ENCODE measurements at places on chromosomes 1 and 21.

- DNase-seq: no peak
These were observed 1.3 kb downstream of the C8B start for GRCh38 chr1:56964349-56965017.

DNA sequence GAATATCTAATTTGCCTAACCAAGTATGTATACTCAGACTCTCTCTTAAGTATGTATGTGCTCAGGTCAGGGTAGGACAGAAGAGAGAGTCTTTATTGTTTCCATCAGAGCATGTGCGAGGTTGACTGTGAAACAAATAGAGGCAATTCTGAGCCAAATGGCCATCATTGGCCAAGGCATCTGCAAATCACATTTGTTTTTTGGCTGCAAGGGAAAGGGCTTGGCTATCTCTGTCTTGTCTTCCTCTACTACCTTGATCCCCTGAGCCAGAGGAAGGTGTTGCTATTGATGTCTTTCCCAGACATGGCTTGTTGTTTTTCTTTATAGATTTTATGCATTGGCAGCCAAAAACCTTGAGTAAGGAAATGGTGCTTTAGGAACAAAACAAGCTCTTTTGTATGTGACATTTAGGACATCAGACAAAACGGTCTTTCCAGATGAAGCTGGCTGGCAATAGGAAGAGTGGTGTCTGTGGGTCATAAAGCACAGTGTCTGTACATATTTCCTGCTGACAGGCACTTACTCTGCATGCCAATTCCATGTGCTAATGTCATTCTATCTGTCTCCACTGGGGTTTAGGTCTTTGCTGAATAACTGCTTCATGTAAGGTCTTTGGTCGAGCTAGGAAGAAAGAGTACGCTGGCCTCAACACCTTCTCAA is 163.3 kb downstream of the BRINP2 start:
- no peak for DNase-seq

- no peak for DNase-seq
These were observed 9.1 kb upstream of the KYAT3 start for GRCh38 chr1:89001510-89001909.

DNA sequence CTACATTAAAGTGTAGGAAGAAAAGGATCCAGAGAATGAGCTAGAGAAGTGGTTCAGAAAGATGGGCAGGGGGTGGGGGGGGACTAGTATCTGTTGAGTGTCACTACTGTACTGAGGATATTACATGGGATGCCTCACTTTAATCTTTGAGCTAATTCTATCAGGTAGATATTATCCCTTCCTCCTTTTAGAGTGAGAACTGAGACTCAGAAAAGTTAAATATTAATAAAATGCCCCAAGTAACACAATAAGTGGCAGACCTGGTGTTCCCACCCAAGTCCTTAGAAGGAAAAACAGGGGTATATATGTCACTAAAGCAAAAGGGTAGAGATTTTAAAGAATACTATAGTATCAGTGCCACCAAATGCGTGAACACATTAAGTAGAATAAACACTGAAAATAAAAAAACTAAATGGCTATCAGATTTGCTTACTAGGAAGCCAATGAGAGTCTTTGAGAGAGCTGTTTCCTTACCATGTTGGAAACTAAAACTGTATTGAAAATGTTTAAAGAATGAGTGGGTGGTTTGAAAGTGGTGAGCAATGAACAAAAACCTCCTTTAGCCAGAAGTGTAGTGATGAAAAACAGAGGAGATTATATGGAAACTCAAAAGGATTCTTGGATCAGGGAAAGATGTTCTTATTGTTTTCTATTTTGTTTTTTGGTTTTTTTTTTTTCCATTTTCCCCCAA is 230.8 kb downstream of the BARHL2 start:
- DNase-seq: no peak

- DNase-seq: no peak
These were observed 208 bp upstream of the MYBPH start for GRCh38 chr1:203175827-203176241.

DNA sequence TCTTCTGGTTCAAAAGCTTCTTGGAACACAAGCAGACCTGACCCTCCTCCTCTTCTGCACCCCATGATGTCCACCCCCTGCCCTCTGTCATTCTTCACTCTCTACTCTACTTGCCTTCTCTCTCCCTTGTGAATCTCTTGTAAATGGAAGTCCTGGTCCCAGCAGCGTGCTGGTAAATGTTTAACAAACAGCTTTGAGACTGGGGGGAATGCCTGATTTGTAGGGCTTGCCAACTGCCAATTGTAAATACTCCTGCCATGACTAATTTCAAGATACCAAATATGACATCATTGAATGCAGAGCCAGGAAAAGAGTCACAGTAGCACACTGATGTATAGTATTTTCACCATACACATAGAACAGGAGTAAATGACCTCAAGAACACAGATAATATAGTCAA is 40.9 kb upstream of the LRRN2 start:
- no peak for DNase-seq

DNA sequence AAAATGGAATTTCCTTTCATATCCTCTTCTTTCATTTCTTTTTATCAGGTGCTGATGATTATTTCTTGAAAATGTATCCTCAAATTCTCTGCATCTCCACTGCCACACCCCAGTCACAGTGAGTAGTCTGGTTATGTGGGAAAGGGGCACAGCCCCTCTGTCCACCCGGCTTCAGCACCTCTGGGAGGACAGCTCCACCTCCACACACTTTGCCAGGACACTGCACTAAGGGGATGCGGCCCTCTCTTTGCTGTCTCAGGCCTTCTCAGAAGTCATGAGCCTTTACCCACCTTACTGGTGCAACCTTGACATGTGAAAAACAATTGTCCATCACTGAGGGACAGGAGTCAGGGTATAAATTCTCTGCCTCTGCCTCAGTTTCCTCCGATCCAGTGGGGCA is 433.1 kb downstream of the PCP4 start:
- DNase-seq: no peak

DNA sequence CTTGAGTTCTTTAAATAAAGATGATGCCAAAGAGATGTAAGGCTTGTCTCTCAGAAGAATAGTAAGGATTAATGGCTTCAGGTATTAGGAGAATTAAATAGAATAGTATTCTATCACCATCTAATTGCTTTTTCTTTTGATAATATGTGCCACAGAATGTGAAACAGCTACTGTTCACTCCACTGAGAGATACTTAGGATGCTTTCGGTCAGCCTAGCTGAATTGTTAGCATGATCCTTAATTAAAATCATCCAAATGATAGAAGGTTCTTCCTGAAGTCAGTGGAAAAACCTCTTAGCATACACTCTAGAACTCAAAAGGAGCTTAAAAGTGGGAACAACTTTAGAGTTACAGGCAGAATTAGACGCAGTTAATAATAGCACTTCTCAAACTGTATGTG is 97.0 kb downstream of the RASAL2 start:
- DNase-seq: no peak

DNA sequence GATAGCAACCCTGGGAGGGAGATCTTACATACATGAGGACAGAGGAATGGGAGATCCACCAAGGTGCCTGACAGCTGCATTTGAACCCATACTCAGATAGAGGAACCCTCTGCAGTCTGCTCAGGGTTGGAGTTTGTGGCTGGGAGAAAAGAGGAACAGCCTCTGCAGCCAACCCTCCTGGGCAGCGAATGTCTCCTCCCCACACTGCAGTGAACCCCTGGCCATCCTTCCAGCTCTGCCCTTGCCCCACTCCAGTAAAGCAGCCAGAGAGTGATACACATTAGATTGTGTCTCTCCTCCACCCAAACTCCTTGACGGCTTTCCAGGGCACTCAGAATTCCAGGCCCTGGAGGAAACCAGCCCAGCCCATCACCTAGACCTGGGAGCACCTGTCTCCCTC is 137.7 kb downstream of the RUNX1 start:
- DNase-seq: no peak

GRCh38 chr21:44370027-44370735 is 16.8 kb downstream of the TRPM2 start:
- no peak for DNase-seq

DNA sequence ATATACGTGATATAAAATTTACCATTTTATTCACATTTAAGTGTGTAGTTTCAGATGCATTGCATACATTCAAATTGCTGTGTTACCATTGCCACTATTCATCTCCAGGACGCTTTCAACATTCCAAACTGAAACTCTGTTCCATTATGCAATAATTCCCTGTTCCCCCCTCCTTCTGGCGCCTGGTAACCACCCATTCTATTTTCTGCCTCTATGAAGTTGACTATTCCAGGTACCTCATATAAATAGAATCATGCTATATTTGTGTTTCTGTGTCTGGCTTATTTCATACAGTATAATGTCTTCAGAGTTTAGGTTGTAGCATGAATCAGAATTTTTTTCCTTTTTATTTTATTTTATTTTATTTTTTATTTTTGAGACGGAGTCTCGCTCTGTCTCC is 41.7 kb downstream of the SLC22A15 start:
- DNase-seq: no peak

DNA sequence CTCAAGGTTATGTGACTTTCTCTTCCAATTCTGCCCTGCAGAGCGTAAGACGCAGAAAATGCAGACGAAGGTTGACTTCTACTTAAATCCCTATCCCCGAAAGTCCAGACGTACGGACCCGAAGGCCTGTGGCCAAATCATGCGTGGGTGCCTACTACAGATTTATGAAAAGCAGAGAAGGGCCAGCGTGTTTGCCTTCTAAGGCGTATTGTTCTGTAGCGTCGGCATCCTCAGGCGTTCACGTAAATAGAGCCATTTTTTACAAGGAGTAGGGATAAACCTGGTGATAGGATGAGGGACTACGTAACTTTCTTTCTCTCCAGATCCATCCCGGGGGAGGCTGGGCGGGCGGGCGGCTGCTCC is 222 bp upstream of the GIPC2 start:
- DNase-seq: no peak

DNA sequence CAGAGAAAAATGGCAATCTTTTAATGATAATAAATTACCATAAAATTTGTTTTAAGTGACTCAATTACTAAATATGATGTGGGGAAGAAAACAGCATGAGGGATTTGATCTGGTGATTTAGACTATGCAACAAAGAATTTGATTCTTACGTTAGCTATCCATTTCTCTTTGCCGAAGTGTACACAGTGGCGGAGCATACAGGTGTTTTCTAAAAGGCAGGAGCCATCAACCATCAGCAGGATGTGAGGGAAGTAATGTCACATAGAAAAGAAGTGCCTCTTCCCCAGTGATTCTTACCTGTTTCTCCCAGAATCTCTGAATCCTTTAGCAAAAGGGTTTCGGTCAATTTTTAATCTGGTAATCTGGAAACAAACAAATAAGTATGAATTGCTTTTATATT is 74.3 kb downstream of the TBX15 start:
- DNase-seq: no peak

- DNase-seq: no peak
These were observed 2.3 kb downstream of the GART start for GRCh38 chr21:33539616-33540015.

DNA sequence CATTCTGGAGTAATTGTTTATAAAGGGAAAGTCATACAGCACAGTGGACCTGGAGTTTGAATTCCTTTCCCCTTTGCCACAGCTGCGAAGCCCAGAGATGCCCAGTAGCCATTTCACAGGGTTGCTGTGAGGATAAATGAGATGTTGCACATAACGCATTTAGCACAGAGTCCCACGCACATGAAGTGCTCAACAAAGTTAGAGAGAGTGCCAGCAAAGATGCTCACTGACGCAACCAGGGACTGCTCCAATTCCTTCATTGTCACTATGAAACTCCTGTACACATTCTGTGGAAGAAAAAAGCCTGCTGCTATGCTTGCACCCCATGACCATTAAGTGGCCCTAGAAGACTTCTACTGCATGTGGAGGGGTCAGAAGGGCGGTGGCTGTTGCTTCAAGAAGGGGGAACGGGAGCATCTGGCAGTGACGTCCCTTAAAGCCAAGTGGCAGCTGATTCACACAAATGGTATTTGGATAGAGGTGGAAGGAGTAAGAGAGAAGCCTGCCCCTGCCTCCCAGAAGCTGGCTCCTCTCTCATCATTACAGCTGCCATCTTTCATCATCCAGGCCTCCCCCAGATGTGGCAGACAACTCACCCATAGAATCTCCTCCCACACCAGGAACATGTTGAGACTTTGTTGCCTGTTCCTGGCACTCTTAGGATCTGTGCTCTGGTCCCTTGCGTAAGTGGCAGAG is 26.5 kb upstream of the VAV3 start:
- no peak for DNase-seq

- DNase-seq: no peak
These were observed 10.4 kb upstream of the WNT3A start for GRCh38 chr1:227996187-227996950.

GRCh38 chr21:45893740-45894449 is 87.7 kb upstream of the COL6A1 start:
- DNase-seq: no peak

GRCh38 chr1:119987112-119987511 is 82.3 kb downstream of the NOTCH2 start:
- no peak for DNase-seq

- DNase-seq: no peak
These were observed 11.2 kb downstream of the TMEM59 start for GRCh38 chr1:54041806-54042205.

DNA sequence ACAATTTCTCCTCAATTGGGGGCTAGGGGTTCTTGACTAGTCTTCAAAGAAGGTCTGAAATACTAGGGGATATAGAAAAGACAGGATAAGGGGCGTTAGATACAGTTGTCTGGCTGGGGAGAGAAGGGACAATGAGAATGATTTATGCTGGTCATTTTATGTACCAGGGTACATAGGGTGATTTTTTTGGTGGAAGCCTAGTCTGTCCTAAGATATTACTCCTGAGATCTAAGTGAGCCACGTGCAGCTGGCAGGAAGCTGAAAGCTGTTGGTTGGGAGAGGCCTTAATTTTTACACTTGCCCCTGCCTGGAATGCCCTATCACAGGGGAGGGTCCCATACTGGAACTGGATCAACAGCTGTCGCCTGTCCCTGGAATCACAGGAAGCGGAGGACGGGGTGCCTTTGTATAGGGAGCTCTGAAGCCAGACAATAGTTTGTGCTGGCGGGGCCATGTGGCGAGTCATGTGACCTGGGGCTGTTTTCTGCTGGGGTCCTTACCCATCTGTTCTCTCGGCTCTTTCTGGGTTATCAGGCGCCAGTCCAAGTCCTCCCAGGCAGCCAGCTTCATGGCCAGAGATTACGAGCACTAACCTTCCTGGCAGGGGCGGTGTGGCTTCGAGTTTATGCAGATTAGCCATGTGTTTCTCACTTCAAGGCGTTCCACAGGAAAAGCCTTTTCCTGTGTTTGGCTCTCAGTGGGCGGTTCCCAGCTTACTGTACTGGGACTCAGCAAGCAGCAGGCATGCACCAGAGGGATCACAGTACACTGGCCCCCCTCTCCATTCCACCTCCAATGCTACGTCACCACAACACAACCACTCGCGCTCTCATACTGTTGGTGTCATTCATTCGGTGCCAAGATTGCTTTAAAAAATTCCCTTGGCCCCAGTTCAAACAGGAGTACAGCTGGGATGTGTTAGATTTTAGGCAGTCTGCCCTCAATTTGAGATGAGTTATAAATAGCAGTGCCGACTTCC is 27.5 kb downstream of the ARID1A start:
- no peak for DNase-seq

DNA sequence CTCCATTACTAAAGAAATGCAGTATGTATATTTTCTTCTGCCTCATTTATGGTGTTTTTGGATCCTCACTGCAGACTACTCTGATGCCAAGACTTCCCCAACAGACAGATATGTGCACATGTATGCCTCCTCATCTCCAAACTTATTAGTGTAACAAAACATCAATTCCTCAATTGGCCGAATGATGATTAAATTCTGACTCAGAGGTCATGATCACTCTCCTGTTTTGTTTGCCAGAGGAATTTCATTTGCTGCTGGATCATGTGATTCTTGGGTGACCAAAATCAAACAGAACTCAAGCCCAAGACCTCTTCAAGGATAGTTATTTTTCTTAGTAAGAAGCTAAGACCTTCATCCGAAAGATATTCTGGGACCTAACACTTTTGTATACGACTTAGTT is 227.6 kb downstream of the LMO4 start:
- DNase-seq: no peak

- peak; percentile 69 for DNase-seq
These were observed at the start of gene CBR1 for GRCh38 chr21:36069713-36070583. TSS of gene CBR1 (plus strand) at chr21:36070024. CDS start at chr21:36070116, 92 bp downstream.

Data from GM12892 (cell line).